Inflammatory macrophage (primary cell): ENCODE measurements at places on chromosomes 4 and X.
A peak's percentile ranks its signal among the peaks of the same experiment; 100 is the strongest.

GRCh38 chr4:100746141-100746739 lies 228.4 kb upstream of the EMCN start:
- no peak for DNase-seq

- no peak for DNase-seq
Measured at GRCh38 chr4:80685214-80685613, 345.3 kb upstream of the BMP3 start.

- DNase-seq = peak; percentile 47
Measured at GRCh38 chr4:37452952-37453280, 208.4 kb downstream of the NWD2 start.

GRCh38 chr4:76831711-76832373 lies 66.1 kb downstream of the SOWAHB start:
- no peak for DNase-seq

DNA sequence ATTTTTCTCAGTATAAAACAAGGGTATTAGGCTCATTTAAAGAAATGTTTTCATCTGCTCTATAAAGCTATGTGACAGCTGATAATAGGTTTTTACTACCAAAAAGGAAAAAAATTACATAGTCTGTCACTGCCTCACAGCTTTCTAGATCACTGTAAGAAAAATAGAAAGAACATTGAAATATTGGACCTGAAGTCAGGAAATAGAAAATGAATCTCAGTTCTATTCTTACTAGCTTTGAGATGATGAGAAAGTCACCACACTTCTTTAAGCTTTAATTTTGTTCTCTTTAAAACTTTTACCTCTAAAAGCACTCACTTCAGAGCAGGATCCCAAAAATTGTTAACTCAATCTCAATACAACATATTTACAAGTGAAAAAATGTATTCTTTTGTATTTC lies 45.3 kb upstream of the CAMK2D start:
- DNase-seq = no peak
